HS-5 (cell line): ENCODE measurements at places on chromosomes 7 and 10.

GRCh38 chr10:82914655-82915136, 1039.7 kb downstream of the NRG3 start:
- no peak for DNase-seq

DNA sequence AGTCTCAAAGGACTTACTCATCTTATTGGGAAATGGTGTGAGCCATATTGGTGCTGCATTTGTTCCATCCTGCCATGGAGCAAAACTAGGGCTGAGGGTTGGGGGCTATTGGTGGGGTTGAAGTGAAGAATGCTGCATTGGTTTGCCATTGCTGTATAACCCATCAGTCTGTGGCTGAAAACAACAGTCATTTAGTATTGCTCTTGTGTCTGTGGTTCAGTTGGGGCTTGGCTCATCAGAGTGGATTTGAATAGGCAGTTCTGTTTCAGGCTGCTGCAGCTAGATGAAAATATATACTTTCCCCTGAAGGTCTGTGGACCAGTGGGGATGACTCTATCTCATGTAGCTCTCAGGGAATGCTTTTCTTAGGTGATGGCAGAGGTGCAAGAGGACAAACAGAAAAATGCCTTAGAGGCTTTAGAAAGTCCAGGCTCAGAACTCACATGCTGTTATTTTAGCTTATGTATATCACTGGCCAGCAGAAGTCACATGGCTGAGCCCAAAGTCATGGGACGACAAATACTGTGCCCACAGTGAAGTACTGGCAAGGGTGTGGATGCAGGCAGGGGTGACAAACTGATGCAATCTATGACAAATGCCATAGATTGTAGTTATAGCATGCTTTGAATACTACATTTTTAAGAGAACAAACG, 15.2 kb upstream of the EXOC6 start:
- no peak for DNase-seq

DNA sequence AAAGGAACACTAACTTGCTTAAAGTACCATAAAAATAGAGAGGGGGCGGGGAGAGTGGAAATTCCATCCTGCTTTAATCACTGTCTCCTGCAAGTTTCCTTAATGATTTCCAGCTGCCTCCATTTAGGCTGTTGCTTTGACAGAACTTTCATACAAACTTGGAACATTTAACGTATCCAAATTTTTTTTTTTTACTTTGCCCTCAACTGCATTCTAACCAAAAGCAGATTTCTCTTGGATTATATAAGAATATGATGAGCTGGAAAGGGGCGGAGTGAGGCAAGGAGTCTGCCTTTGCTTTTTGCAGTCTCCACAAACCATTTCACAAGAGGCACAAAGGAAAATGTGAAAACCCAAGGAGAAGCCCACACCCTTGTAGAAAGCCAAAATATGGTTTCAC, 46.6 kb upstream of the COL1A2 start:
- DNase-seq: peak; percentile 74

- DNase-seq: peak; percentile 40
Observed at GRCh38 chr7:12607134-12607533, 36.6 kb downstream of the SCIN start.

DNA sequence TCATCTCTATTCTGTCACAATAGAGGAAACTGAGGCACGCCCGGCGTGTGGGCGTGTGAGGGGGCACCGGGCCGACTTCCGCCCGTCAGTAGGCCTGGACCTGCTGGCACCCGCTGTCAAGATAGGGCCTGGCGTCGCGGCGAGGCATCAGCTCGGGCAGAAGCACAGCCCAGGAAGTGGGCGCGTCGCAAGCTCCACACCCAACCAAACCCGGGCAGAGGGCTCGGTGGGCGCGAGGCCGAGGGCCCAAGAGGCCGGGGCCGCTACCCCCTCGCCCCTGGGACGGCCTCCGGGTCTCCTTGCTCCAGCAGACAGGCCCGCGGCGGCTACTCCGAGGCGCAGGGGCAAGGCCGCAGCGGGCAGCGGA, 91.2 kb downstream of the SPAG6 start:
- DNase-seq: no peak
